ENCODE measurements at places on chromosomes 1 and 21.

DNA sequence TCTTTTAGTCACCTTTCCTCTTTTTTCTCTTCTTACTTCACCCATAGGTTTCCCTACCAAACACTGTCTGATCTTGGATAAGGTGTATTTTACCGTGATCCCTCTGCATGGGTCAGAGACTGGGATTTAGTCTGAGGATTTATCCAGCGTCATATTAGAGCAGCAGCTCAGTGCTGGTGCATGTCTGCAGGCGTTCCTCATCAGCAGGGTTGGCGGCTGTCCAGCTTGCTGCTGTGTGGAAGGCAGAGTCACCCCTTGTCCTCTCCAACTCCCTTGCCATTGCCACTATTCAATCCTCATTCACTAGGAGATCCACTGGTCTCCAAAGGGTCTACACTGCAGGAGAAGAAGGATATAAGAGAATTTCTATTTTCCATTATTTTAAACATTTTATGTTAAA lies 7.3 kb upstream of the FAM78B start:
- DNase-seq: no peak

DNA sequence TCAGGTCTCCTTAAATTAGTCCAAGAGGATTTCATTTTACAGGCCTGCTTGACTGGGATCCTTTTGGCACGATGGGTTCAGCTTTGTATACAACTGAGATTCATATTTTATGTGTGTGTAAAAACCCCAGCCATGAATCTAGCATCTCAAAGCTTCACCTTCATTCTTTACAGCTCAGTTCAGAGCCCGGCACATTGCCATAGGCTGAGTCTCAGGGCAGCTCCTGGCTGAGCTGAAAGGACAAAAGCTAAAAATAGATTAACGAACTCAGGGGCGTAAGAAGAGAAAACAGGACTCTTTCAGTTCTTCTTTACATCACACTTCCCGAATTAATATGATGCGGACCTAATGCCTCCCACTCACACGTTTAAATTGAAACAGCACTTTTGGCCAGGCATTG lies 262.8 kb upstream of the PBX1 start:
- DNase-seq: no peak

DNA sequence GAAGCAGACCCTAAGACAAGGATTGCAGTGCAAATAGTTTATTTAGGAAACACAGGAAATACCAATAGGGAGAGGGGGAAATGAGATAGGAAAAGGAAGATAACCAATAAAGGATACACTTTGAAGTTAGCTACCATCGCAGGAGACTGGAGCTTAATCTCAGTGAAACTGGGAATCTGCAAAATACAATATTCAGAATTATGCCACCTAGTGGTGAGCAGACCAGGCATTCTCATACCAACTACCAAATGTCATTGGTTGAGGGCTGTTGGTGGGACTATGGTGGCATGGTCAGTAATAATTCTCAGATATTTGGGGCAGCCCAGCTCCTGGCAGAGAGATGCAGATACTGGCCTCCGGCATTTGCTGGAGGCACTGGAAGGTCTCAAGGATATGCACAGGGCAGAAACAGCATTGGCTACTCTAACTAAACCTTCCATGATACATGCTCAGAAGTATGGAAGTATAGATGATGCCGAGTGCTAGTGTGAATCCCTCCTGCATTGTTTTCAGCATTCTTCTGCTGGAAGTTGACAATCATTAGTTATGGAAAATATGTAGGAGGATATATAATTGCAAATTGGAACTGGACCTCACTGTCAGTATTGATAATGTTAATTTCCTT lies 11.8 kb upstream of the ZFP69B start:
- DNase-seq: no peak

DNA sequence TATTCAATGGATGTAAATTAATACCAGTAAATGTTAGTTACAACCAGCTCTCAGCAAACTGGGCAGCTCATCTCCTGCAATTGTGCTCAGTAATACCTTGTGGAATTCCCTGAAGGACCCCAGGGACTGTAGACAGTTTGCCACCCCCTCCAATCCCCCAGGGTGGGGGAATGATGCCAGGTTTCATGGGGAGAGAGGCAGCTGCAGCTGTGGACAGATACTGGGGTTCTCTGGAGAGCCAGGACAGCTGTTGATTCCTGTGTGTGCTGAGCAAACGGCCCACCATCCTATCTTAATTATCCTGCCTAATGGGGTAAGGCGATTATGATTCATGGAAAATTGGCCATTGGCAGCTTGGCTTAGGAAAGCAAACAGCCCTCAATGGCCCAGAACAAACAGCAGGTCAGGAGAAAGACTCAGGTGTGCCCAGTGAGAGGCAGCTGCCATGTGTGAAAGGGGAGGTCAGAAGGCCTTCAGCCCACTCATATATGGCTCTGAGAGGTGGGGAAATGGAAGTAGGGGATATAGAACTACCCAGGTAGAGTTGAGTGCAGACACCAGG lies 148.9 kb upstream of the CTTNBP2NL start:
- no peak for DNase-seq

All from amygdala (tissue), 56 donors.